ENCODE measurements at places on chromosomes 3 and 15. TPM values are rescaled to one million over a fixed set of nuclear protein-coding genes. Genes with fewer than 3 reads are reported as not detected.

Gene GPR27
- 0.38 TPM for total RNA-seq

Gene GRIP2
- not detected for total RNA-seq

Gene DLL4
- total RNA-seq: 7.0 TPM

Gene WDR6
- total RNA-seq: 60.2 TPM

Gene SNUPN
- total RNA-seq: 21.1 TPM

Gene GHRL
- not detected for total RNA-seq

Gene LRRC31
- not detected for total RNA-seq

Gene PRKCD
- total RNA-seq: 40.3 TPM

Gene ALDH1L1
- total RNA-seq: 63.4 TPM

Gene CPA3
- total RNA-seq: 7.5 TPM

Gene BTLA
- 1.3 TPM for total RNA-seq

Gene SLC24A5
- not detected for total RNA-seq

Gene GOLGA8R
- 7.5 TPM for total RNA-seq

Gene AMOTL2
- total RNA-seq: 92.4 TPM

Gene SNX22
- total RNA-seq: 0.22 TPM

Gene KNG1
- total RNA-seq: not detected

Gene FBXO40
- total RNA-seq: 0.16 TPM

Gene AMIGO3
- total RNA-seq: 0.68 TPM

Gene INO80
- 20.9 TPM for total RNA-seq

Gene GOLGA8Q
- total RNA-seq: 5.1 TPM

Gene GOLGA6L10
- total RNA-seq: 0.57 TPM

Gene SUMF1
- total RNA-seq: 44.3 TPM

Gene NDUFB4
- 128 TPM for total RNA-seq

Gene LSAMP
- 0.44 TPM for total RNA-seq

Gene SETD5
- 82.3 TPM for total RNA-seq

Gene ABI3BP
- 103 TPM for total RNA-seq

Gene CAPN3
- total RNA-seq: 10.4 TPM

Gene ELL3
- total RNA-seq: 2.6 TPM

Gene KBTBD13
- not detected for total RNA-seq

Gene BCL2A1
- total RNA-seq: 4.8 TPM

Gene RBMS3
- total RNA-seq: 108 TPM

Gene ARHGEF26
- 27.0 TPM for total RNA-seq

Gene C2CD4A
- total RNA-seq: not detected

Gene KCNMB3
- total RNA-seq: 2.8 TPM

Gene PLSCR5
- total RNA-seq: not detected

Gene CASR
- not detected for total RNA-seq

Gene GUCA1C
- not detected for total RNA-seq

Gene LMCD1
- 464 TPM for total RNA-seq

Gene MAGEL2
- total RNA-seq: 0.51 TPM

Gene RARB
- total RNA-seq: 0.88 TPM

Gene SLC6A1
- total RNA-seq: 0.44 TPM

Gene PFKFB4
- total RNA-seq: 8.8 TPM

Gene PCOLCE2
- 227 TPM for total RNA-seq

Gene CLDN16
- total RNA-seq: not detected

Gene TRPM1
- not detected for total RNA-seq

Gene NR1I2
- 0.68 TPM for total RNA-seq

Gene TIMP4
- total RNA-seq: 362 TPM

Gene NPAP1
- total RNA-seq: not detected

Gene CCR8
- total RNA-seq: not detected

Gene SMCO1
- total RNA-seq: not detected

Gene GADL1
- total RNA-seq: not detected

Gene PEX5L
- total RNA-seq: 0.34 TPM

Gene INAFM2
- 16.5 TPM for total RNA-seq

Gene CHST14
- total RNA-seq: 9.8 TPM

Gene TNFSF10
- total RNA-seq: 25.8 TPM
